ENCODE measurements at places on chromosomes 7 and 10.

DNA sequence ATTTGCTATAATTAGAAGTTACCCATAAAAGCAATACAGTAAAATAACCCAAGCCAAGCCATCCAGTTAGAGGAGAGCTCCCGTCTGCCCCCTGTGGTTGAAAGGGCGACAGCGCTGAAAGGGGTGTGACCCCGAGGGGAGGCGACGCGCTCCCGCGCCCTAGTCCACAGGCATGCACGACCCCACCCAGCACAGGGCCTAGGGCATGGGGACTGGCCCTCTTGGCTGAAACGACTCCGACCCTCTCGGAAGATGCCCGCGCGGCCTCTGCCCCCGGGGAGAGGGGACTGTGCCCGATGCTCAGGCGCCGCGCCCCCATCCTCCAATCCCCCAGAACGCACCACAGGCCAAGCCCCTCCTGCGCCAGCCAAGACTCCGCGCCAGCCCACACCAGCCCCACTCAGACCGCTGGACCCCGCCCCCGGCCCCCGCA, 64.0 kb downstream of the CSGALNACT2 start:
- DNase-seq = no peak

GRCh38 chr10:17756557-17757217, 4.7 kb downstream of the TMEM236 start:
- no peak for DNase-seq

GRCh38 chr7:82291931-82292330, 151.6 kb downstream of the CACNA2D1 start:
- DNase-seq = peak; percentile 23

DNA sequence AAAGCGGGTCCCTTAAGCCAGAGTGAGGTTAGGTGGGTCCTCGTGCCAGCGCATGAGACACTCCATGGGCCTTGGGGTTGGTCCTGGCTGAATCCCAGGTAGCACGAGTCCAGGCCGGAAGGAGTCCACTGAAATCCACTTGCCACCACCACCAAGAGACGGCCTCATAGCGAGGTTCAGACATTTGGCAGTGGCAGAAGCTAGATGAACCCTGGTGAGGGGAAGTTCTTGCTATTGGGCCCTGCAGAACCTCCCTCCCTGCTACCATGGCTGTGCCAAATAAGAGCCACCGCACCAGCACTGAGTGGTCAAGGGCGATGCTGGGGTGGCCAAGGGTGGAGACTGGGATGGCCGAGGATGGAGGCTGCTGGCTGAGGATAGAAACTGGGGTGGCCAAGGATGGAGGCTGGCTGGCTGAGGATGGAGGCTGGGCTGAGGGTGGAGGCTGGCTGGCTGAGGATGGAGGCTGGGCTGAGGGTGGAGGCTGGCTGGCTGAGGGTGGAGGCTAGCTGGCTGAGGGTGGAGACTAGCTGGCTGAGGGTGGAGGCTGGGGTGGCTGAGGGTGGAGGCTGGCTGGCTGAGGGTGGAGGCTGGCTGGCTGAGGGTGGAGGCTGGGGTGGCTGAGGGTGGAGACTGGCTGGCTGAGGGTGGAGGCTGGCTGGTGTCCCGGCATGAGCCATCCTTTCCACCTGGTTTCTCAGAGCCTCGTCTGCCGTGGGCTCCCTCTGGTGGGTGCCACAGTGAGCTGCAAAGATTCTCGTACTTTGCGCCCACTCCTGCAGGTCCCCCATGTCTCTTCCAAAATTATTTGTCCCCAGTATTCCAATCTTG, 88.2 kb downstream of the ELFN1 start:
- peak; percentile 29 for DNase-seq

GRCh38 chr7:48130658-48131108, 40.6 kb upstream of the ABCA13 start:
- peak; percentile 86 for DNase-seq

DNA sequence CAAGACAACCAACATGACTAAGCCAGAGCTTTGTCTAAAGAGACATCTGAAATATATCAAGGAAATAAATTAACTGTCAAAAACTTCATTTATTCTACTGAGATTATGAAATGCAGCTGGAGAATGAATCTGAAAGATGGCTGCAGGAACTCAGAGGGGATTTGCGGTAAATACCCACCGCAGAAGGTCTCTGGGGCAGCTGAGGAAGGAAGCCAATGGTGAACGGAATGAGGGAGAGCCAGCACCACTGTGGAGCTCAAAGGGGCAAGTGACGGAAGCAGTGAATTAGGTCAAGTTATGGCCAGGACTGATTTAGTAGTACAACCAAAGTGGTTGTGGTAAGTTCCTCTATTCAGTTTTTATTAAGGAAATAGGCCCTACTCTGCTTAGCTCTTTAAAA, 215.3 kb upstream of the GLI3 start:
- DNase-seq = peak; percentile 84

- no peak for DNase-seq
Measured at GRCh38 chr10:117460846-117461765, 81.4 kb upstream of the EMX2 start.
